ENCODE measurements at places on chromosomes 1 and 21.
A peak's percentile ranks its signal among the peaks of the same experiment; 100 is the strongest.

- no peak for DNase-seq
Measured at GRCh38 chr21:39531840-39532239, 80.1 kb downstream of the SH3BGR start.

DNA sequence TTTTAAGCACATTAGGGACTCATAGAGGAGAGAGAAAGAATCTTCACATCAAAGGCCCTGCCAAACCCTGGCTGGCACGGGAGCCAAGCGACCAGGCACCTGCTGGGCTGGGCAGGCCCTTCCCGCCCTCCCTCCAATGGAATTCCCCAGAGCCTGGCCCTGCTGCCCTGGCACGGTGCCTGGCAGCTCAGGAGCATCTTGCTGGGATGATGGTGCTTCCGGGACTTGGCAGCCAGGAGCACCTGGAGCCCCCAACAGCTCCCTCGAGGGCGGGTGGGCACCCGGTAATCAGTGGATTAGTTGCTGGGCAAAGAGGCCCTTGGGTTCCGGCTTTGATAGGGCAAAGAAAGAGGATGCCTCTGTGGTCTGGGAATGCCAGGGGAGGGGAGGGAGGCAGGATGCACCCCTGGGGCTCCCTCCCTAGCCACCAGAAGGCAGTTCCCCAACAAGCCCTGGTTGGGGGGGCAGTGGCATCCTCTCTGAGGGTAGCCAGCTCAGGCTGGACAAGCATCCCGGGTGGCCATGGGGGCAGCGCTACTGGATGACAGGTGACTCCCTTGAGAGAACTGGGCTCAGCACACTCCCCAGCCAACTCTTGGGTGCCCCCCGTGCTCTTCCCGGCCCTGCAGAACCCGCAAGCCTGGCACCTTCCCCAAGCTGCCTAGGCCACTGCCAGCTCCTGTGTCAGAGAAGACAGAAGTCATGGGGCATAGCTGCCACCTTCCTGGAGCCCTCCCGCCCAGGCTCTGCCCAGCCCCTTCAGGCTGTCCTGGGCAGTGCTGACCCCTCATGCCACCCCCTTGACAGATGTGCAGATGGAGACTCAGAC lies 26.4 kb downstream of the KRTAP10-1 start:
- no peak for DNase-seq

DNA sequence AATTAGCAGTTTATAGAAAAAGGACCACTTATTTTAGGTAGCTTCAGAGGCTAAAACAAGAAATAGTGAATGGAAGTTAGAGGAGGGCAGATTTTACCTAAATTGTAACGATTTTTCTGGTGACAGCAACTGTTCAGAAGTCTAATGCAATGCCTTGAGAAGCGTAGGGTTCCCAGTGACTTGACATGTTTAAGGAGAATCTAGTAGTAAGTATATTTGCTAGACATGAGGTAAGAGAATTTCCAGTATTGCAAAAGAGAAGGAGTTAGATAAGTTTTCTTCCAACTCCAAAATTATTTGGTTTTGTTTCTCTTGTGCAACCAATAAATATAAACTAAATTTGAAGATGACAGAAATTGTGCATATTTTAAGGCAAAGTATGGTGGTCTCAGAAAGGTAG lies 140.0 kb downstream of the SMYD3 start:
- no peak for DNase-seq

DNA sequence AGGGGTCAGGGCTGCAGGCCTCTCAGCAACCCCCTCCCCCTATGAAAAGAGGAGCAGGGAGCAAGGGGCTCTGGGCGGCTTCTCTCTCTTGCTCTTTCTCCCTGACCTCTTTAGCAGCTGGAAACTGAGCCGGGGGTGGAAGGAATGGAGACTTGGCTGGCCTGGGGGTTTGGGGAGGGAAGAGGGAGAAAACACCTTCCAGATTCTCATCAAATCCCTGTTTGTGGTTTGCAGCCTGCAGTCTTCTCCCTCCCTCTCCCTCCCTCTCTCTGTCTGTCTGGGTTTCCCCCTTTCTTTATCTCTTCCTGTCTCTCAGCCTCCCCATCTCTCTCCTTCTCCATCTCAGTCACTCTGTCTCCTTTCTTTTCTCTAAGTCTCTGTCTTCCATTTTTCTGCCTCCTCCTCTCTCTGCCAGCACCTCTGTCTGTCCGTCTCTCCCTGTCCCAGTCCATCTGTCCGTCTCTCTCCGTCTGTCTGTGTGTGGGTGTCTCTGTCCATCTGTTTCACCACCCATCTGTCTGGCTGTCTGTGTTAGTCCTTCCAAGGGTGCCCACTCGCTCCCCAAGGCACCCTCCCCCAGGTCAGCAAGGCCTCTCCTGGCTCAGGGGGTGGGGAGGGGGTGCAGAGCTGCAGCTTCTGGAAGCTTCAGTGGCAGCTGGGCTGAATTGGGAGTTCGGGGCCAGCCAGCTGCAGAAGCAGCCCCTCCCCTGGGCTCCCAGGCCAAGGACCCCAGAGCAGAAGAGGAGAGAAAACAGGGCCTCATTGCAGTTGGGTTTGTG lies 6.2 kb downstream of the AHDC1 start:
- no peak for DNase-seq

DNA sequence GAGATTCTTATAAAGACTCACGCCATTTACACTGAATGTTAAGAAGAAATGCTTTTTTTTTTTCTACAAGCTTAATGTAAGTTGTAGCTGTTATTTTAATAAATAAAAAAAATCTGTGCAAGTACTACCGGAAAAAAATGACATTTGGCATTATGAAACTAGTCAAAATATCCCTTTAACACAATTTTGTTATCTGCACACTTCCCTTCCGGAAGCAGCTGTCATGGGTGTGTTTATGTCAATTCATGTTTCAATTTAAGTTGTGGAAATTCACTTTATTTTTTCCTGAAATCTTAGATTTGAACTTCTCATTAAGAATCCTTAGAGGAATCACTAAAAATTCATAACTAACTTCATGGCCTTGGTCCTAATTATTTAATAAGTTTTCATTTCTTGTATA lies 308.1 kb downstream of the KCTD3 start:
- no peak for DNase-seq

DNA sequence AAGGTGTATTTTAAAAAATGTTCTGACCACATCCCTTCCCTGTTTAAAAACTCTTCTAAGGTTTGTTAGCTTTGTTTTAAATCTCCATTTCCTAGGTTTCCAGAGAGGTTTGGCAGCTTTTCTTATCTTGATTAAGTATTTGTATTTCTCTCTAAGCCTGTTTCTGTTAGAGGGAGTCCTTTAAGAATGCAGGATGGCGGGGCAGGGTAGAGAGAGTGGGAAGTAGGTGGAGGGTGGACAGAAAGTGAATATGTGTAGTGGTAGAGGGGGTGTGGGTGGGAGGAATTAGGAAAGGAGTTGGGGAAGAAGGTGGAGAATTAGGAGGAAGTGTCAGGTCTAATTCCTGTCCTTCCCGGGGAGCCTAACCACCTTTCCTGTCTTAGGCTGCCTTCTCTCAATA lies 21.2 kb upstream of the SERBP1 start:
- DNase-seq = no peak

- no peak for DNase-seq
Measured at GRCh38 chr1:38217316-38217715, 170.7 kb upstream of the POU3F1 start.

GRCh38 chr21:21200103-21200938 lies 202.1 kb downstream of the NCAM2 start:
- no peak for DNase-seq

DNA sequence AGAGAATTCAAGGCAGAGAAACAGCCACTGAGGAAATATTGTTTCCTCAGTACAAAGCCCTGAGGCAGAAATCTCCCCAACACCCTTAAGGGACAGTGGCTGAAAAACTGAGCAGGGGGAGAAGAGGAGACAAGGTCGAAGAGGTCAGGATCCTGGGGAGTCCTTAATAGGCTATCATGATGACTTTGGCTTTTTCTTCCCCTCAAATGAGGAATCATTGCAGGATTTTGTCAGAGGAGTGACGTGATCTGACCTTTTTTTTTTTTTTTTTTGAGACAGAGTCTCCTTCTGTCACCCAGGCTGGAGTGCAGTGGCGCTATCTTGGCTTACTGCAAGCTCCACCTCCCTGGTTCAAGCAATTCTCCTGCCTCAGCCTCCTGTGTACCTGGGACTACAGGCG lies 10.2 kb downstream of the MAP7D1 start:
- DNase-seq = no peak

- DNase-seq = no peak
Measured at GRCh38 chr1:229116114-229116513, 154.8 kb upstream of the RAB4A start.

GRCh38 chr1:185315445-185316071 lies 1.5 kb downstream of the IVNS1ABP start:
- DNase-seq = no peak

- no peak for DNase-seq
Measured at GRCh38 chr1:59804301-59804700, 10.4 kb upstream of the HOOK1 start.

GRCh38 chr1:67921725-67922489 lies 88.6 kb upstream of the GNG12 start:
- no peak for DNase-seq

DNA sequence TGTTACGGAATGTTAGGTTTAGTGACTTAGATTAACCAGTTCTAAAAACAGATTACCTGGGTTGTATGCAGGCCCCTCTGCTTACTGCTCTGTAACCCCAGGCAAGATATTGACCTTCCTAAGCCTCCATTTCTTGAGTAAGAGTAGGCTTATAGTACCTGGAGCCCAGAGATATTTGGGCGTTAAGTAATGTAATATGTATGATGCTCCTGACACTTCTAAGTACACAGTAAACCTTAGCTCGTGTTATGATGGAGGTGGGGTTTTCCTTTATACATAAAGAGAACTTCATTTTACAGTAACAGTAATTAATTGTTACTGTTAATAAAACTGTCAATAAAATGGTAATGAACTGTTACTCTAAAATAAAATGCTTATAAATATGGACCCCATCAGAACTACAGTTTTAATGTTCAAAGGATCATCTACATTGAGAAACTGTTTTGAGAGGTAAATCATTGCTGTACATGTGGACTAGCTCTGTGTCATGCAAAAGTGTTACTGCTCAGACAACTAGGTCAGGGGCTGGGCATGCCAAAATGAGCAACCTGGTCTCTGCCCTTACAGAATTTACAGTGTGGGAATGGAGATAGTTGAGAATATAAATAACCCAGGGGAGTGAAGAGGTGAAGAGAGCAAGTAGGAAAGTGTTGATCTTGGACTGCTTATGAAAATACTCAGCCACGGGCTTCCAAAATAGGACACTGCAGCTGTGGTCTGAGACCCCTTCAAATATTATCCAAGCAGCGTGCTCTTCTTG lies 26.6 kb downstream of the LRRC8C start:
- no peak for DNase-seq

- no peak for DNase-seq
Measured at GRCh38 chr1:198848206-198848605, 209.4 kb downstream of the PTPRC start.

GRCh38 chr1:67717876-67718275 lies 32.9 kb downstream of the GADD45A start:
- no peak for DNase-seq

DNA sequence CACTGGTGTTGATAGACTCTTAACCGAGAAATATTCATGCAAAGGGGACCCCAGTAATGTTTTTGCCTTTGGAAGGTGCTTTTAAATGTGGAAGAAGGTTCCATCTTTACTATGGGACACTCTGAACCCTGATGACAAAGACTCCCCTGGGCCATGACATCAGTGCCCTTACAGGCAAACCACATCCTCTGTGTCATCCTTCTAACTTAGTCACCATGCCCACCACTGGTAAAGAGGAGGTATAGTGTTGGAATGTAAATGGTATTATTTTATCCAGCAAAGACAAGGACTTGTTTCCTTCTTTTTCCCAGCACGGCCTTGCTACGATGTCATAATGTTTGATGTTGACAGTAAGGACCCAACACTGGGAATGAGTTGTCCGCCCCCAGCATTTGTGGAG lies 12.6 kb downstream of the METTL13 start:
- no peak for DNase-seq

- DNase-seq = peak; percentile 33
Measured at GRCh38 chr1:91944087-91944486, 5.1 kb upstream of the BRDT start.
